ENCODE measurements at places on chromosomes 2 and 18. TPM values are rescaled to one million over a fixed set of nuclear protein-coding genes. Genes with fewer than 3 reads are reported as not detected.

The IGFBP5 gene
- total RNA-seq: 989 TPM

The EGR4 gene
- total RNA-seq: not detected

The EPAS1 gene
- total RNA-seq: 563 TPM

The SCYGR3 gene
- total RNA-seq: not detected

The SELENOI gene
- 16.7 TPM for total RNA-seq

The CXCR4 gene
- 7.1 TPM for total RNA-seq

The SPATA3 gene
- total RNA-seq: 0.54 TPM

The RNF152 gene
- total RNA-seq: 19.4 TPM

The RAPH1 gene
- total RNA-seq: 67.3 TPM

The GULP1 gene
- total RNA-seq: 46.3 TPM

GRCh38 chr2:69979902-69980807, 18.7 kb upstream of the ASPRV1 start:
- DNase-seq: no peak

DNA sequence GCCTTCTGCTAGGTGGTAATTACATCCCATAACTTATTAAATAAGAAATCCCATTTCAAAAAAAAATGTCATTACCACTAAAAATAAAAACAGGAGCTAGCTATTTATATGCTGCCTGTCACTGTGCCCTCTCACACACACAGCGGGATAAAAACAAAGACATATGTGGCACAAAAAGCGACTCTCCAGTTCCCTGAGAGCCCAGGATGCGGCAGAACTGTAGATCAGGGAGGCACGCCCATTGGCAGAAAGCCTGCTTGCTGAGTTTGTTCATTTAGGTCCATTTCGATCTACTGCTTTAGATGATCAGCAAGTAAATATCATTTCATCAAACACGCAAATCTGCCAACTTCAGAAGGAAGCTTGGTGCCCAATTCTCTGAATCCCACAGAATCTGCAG, 124.4 kb downstream of the TMEM163 start:
- no peak for DNase-seq

DNA sequence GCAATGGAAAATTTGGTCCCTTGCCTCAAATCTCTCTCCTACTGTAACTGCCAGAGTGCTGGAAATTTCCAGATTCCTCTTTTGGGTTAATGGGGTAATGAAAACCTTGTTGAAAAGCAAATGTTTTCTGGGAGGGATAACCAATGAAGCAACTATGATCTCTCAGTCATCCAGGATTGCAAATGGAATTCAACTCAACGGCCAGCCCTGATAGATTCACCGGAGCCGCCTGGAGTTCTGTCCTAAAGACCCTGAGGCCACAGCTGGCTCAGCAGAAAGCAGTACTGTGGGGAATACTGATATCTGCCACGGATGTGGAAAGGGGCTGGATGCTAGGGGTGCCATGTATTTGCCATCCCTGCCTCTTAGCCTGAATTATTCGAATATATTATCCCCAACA, 167.8 kb downstream of the NRP2 start:
- DNase-seq: no peak

GRCh38 chr18:60794802-60795201, 422.2 kb upstream of the MC4R start:
- DNase-seq: no peak

GRCh38 chr2:70360661-70361270, 58.9 kb upstream of the FAM136A start:
- DNase-seq: no peak

DNA sequence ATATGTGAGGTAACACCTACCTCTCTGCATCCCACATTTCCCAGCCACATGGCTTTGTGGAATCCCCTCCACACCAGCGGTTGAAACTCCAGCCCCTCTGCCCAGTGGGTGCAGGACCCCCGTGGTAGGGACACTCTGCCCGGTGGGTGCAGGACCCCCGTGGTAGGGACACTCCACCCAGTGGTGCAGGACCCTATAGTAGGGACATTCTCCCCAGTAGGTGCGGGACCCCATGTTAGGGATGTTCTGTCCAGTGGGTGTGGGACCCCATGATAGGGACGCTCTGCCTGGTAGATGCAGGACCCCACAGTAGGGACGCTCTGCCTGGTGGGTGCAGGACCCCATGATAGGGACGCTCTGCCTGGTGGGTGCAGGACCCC, 11.5 kb downstream of the COPS9 start:
- no peak for DNase-seq

DNA sequence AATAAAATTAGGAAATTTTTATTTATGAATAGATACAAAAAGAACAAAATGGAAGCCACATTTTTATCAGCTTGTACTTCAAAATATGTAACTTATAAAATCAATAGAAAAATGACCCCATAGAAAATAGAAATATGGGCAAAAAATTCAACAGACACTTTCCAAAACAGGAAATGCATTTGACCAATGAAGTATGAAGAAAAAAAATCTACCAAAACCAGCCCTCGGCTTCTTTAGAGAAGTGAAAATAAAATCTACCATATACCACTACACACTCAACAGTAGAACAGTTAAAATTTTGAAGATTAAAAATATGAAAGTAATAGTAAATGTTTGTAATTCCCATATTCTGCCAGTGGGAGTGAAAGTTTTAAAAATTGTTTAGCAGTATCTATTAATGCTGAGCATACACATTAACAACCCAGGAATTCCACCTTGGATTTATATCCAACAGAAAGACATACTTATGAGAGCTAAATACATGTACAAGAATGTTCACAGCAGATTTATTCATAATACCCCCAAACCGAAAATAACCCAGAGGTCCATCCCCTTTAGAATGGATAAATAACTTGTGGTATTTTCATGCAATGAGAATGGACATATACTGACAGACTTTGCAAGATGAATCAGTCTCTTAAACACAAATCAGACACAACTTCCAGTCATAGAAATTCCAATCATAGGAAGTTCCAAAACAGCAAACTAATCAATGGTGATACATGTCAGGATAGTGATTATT, 318.0 kb downstream of the FIGN start:
- DNase-seq: no peak

DNA sequence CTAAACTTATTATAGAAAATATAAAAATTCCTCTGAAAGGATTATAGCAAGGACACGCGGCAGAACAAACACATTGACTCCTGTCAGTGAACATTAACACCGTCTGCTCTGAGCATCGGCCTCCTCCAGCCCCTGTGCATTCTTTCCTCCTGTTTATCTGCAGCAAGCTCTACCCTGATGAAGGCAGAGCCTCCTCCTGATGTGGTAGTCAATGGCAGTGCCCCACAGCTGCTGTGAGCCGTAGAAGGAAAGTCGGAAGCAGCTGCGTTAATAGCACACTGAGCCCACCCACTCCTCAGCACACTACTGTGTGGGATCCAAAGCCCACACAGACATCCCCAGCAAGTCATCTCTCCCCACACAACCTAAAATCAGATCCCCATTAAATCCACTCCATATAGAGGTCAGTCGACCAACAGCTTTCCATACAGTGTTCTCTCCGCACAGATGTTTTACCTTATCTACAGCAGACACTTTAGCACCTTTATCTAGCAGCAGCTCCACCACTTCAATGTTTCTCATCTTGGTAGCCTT, 41.0 kb downstream of the KIDINS220 start:
- no peak for DNase-seq

- DNase-seq: no peak
These were observed 134.1 kb upstream of the DLGAP1 start for GRCh38 chr18:4589056-4589800.

- no peak for DNase-seq
These were observed 8.5 kb downstream of the SUCLG1 start for GRCh38 chr2:84450288-84451227.

DNA sequence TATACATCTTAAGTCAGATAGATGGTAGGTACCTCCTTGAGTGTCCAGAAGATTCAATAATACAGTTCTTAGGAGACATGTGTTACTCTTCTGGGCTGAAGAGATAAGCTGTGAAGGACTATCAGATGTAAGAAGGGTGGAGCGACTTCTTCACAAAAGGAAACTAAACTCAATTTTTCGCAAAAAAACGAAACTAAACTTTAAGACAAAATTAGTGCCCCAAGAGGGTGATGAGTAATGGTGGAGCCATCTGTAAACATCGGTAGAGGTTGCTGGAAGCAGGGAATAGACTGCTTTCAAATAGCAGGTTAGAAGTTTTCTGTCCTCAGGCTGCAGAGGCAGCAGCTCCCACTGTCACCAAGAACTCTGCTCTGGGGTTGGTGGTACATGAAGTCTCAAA, 111.6 kb upstream of the TACR1 start:
- DNase-seq: no peak

GRCh38 chr2:232633413-232634205, at the start of gene EFHD1:
Gene EFHD1 (plus strand): TSS chr2:232633604. CDS start chr2:232633705, 101 bp downstream.
- DNase-seq: peak; percentile 87

DNA sequence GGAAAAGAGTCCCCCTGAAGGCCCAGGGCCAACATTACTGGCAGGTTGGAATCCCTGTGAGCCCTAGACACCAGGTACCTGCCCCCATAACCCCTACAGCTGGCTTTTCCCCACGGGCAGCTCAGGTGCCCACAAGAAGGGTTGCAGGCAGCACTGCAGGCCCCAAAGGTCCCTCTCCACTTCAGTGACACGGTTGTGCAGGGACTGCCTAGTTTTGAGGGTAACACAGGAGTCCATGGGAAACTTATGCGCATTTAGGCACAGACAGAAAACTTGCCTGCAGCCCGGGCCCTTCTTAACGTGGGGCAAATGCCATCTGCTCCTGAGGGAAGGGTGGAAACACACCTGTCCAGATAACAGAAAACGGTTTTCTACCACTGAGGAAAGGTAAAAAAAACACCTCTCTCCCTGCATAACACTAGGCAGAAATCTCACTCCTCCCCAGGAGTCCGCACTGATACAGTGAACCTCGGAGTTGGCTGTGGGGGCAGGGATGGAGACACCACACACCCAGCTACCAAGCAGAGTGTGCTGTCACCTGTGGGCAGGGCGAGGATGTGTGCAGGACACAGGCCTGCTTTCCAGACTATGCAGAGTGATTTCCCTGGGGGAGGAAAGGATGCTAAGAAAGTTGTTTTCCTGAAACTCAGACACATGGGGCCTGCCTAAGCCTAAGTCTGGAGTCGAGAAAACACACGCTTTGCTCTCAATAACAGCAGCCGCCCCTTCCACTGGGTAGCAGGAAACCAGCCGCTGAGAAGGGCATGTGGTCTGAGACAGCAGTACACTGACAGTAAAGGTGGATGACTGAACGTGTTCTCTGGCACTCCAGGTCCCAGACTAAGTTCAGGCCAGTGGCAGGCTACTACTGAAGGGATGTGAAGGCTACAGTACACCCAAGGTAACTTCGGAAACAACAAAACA, 819.4 kb downstream of the DCDC2C start:
- DNase-seq: no peak

DNA sequence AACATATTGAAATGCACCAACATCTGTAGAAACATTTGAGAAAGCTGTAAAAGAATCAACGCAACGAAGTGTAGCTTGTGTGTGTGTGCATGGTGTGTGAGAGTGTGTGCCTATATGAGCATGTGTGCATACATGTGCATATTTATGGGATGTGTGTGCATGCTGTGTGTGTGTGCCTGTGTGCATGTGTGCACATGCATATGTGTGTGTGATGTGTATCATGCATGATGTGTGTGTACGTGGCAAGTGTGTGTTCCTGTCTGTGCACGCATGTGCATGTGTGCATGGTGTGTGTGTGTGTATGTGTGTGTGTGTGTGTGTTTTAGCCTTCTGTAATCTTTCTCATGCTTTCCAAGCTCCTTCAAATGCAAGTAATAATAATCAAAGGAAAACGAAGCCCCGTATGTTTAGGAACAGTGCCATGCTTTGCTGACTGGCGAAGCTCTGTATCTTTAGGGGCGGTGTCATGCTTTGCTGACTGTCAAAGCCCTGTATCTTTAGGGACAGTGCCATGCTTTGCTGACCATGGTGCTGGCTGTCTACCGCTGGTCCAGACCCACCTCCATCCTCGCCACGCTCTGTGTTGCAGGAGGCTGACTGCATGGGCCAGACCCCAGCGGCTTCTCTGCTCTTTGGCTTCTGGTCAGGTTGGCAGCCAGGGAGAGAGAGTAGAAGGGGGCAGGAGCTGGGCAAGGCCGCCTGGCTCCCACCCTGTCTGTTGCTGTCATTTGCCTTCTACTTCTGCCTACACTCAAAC, 129.2 kb downstream of the ASB1 start:
- DNase-seq: no peak

- no peak for DNase-seq
These were observed 466.2 kb downstream of the FBXO15 start for GRCh38 chr18:73681398-73681797.

GRCh38 chr2:106758901-106759497, 127.0 kb downstream of the ST6GAL2 start:
- no peak for DNase-seq

- DNase-seq: no peak
These were observed 173.0 kb downstream of the BABAM2 start for GRCh38 chr2:28063492-28063962.

GRCh38 chr18:24628326-24628725, 167.9 kb downstream of the HRH4 start:
- no peak for DNase-seq

GRCh38 chr2:227296671-227297405, 28.2 kb upstream of the MFF start:
- no peak for DNase-seq

DNA sequence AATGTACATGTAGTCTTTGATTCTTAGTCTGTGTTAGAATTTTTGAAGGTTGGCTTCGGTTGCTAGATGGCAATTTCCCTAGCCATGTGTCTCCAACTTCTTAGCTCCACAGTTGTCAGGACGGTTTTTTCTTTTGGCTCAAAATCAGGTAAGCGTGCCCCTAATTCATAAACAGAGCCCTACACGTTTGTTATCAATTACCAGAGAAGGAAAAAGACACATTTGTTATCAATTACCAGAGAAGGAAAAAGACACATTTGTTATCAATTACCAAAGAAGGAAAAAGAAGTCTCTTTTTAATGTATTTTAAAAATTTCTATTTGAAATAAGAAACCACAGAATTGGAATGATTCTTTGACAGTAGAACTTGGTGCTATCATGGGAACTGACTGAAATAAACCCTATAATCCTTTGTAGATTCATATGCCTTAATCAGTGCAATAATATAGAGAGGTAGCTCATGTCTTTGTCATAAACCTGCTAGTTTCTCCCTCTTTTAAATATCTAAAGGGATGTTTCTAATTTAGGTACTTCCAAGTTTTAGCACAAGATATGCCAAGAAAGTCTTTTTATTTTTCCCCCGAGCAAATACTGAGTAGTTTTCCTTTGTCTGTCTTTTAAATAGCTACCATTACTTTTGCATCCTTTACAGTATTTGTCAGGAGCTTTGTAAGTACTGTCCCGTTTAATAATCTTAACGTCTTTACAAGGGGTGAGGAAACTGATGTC, 35.9 kb downstream of the CAMKMT start:
- no peak for DNase-seq
